ENCODE measurements at places on chromosomes 5 and 9. TPM values are rescaled to one million over a fixed set of nuclear protein-coding genes. Genes with fewer than 3 reads are reported as not detected.

ITGA1 gene
- total RNA-seq, result 2.9 TPM

HAVCR2 gene
- total RNA-seq, result 0.04 TPM

- H3K36me3 ChIP-seq, result no peaks in the 10 kb centered on the region
- H3K27me3 ChIP-seq, result no peaks in the 10 kb centered on the region
- no peak overlapping the region for H3K27ac ChIP-seq
- DNase-seq, result peak; percentile 22
Measured at GRCh38 chr5:142597546-142598337, 88.1 kb downstream of the FGF1 start.

- no peak overlapping the region for H3K27ac ChIP-seq
- DNase-seq, result peak; percentile 72
- no peaks in the 10 kb centered on the region for H3K27me3 ChIP-seq
Measured at GRCh38 chr9:112112519-112112918, 62.6 kb downstream of the SUSD1 start.

- no peaks in the 10 kb centered on the region for H3K27me3 ChIP-seq
- H3K4me3 ChIP-seq, result no peak overlapping the region
- H3K4me1 ChIP-seq, result no peaks in the 10 kb centered on the region
- DNase-seq, result no peak
- H3K36me3 ChIP-seq, result no peaks in the 10 kb centered on the region
- H3K27ac ChIP-seq, result no peak overlapping the region
Measured at GRCh38 chr5:119470105-119470763, 17.9 kb downstream of the HSD17B4 start.

DNA sequence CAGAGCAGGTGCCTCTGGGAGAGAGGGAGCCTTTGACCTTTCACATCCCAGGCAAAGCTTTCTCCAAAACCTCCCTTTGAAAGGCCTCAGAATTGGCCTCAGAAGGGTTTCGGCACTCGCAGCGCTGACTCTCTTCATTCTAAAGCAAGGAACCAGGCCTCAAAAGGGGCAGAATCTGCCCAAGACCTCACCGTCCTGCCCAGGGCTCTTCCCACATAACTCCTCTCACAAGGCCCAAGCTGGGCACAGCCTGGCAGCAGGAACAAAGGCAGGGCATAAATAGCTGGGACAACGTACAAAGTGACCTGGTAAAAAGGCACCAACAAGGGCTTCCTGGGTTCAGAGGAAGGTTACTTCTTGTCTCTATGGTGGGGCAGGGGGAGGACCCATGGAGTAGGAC is 166.3 kb upstream of the FSTL4 start:
- H3K27me3 ChIP-seq, result peaks cover 47% of the 10 kb centered on the region
- no peak overlapping the region for H3K27ac ChIP-seq
- DNase-seq, result no peak
- H3K36me3 ChIP-seq, result no peaks in the 10 kb centered on the region
- H3K4me3 ChIP-seq, result no peak overlapping the region

All from cardiac muscle cell (in vitro differentiated cells and primary cell).